ENCODE measurements at places on chromosomes 2 and 18.

DNA sequence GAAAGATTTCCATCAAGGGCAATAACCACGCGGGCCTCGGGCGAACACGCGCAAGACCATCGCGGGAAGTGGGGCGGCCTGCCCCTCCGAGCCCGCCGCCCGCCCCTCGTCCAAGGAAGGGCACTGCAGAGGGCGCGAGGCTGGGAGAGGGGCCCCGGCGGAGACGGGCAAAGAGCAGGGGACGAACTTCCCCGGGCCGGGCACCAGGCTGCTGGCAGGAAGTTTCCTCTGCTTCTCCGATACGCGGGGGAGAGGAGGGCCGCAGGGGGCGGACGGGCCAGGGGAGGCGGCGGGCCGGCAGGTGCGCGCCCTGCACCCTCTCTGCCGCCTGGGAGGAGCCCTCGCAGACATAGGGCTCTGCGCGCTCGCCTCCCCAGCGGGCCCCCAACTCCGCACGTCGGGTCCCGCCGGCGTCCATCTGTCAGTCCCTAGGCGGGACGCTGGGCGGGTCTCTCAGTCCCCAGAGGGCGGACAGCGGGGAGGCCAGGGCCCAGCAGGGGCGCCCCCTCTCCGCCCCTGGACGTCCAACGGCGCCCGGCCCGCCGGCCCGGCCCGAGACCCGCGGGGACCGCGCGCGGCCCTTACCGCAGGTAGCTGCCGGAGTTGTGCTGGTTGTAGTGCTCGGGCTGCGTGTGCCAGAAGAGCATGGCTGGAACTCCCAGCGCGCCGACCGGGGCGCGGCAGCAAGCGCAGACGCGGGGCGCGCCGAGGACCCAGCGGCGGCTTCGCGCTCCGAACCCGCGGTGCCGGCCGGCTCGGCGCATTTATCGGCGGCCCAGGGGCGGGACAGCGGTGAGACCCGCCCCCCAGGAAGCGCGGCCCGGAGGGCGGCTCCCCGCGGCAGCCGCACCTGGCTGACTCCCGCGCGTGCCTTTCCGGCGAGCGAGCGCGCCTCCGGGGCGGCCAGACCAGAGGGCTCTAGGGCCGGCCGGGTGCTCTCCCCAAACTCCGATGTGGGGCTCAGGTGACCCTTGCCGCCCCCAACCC is at the start of gene TFCP2L1:
Gene TFCP2L1, minus strand, starts transcription at position 740 of the 987 bp plus-strand sequence. Its CDS starts 93 bp downstream, at position 647.
- DNase-seq = peak; percentile 49

DNA sequence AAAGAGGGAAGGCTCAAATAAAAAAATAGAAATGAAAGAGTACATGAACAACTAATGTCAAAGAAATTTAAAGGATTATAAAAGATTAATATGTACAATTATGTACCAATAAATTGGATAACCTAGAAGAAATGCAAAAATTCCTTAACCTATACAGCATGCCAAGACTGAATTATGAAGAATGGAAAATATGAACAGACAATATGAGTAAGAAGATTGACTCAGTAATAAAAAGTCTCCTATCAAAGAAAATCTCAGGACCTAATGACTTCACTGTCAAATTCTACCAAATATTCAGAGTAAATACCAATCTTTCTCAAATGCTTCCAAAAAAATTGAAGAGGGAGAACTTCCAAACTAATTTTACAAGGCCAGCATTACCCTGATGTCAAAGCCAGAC is 120.2 kb upstream of the SPOPL start:
- no peak for DNase-seq

- no peak for DNase-seq
Observed at GRCh38 chr18:44969214-44969795, 288.6 kb downstream of the SETBP1 start.

DNA sequence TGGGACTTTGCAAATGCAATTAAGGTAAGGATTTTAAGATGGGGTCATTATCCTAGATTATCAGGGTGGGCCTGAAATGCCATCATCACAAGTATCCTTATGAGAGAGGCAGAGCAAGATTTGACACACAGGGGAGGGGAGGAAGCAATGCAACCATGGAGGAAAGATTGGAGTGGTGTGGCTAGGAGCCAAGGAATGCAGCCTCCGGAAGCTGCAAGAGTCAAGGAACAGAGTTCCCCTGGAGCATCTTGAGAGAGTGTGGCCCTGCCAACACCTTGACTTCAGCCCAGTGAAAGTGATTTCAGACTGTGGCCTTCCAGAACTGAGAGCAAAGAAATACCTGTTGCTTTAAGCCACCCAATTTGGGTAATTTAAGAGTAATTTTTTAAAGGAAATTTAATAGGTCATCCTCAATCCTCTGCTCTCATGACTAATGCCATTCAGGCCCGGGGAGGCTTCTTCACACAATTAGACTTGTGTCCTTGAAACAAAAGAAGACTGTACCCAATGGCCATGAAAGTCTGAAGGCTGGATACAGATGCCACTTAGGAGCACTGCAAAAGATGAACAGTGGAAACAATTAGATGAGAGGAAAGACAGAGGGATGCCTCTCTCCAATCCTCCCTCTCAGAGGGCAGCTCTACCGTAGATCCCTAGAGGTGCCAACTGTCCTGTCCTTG is 250.3 kb upstream of the ID2 start:
- no peak for DNase-seq

DNA sequence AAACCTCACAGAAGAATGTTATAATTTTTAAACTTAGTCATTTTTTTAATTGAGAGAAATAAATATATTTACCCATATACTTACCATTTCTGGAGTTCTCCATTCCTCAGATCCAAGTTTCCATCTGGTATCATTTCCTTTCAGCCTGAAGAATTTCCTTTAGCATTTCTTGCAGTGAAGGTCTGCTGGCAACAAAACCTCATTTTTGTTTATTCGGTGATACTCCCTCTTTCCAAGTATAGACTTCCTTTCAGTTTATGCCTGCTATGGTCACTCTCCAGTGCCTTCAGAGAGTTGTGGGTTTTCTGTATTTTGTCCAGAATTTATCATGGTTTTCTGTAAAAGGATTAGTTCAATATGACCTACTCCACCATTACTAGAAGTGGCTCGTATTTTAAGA is 17.0 kb downstream of the WDPCP start:
- DNase-seq = no peak

GRCh38 chr2:81195774-81196382 is 891.3 kb upstream of the LRRTM1 start:
- no peak for DNase-seq

DNA sequence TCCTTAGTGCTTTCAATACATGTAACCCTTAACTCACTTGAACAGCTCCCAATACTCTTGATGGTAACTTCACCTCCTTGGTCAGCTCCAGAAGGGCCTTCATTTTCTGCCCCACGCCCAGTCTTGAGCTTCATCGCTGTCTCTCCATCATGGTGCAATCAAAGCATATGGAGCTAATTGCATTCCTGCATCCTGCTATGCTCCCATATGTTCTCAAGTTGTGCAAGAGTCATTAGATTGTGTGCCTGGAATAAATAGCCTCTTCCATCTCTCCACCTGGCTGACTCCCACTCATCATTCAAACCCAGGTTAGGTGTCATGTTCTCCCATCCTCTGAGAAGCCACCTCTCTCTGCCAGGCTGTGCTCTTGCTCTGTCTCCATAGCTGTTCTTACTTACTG is 364.5 kb upstream of the RGPD4 start:
- no peak for DNase-seq

GRCh38 chr2:28269019-28269784 is 123.5 kb upstream of the FOSL2 start:
- no peak for DNase-seq
